ENCODE measurements at places on chromosomes 4 and X.

- DNase-seq: no peak
Observed at GRCh38 chrX:13897566-13897965, 80.7 kb upstream of the GPM6B start.

DNA sequence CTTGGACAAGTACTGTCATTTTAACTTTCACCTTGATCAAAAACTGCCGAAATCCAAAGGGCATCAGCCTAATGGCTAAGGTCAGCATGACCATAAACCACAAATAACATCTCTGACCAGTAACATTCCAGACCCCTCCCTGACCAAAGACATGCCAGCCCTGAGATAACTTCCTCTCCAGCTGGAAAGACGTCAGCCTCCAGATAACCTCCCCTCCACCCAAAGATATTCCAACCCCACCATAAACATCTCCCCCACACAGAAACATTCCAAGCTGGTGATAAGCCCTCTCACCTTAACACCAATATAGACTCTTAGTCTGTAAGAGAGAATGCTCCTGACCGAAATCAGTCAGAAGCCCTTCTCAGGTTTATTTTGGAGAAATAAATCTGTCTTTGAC is 7.4 kb downstream of the PPP1R2C start:
- DNase-seq: no peak

DNA sequence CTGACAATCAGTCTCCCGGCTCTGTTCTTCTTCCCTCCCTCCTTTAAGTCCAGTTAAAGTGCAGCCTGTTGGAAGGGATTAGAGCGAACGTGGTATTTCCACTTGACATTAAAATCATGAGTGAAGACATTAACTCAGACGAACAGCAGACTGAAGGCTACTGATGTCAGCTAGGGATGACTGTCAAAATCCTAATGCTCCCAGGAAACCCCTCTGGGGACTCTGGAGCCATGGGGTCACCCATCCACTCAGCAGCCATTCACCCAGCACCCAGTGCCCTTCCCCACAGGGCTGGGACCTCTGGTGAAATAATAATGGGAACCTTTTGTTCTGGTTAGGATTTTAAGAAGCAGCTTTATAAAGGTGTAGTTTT is 113.9 kb downstream of the DRD5 start:
- DNase-seq: no peak

DNA sequence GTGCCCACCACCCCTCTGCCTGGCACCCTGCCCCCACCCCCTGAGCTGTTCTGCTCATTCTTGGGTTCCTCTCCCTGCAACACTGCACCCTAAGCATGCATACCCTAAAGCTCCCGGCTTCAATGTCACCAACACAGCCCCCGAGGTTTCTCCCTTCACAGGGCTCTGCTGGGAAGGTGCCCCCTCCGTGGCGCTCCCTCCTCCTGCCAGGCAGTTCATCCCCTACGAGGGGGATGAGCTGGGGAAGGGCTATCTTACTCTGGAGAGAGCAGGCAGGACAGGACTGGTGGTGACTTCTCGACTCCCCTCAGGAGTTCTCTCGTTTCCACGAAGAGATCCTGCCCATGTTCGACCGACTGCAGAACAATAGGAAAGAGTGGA is 6.5 kb downstream of the ATP5ME start:
- DNase-seq: no peak

DNA sequence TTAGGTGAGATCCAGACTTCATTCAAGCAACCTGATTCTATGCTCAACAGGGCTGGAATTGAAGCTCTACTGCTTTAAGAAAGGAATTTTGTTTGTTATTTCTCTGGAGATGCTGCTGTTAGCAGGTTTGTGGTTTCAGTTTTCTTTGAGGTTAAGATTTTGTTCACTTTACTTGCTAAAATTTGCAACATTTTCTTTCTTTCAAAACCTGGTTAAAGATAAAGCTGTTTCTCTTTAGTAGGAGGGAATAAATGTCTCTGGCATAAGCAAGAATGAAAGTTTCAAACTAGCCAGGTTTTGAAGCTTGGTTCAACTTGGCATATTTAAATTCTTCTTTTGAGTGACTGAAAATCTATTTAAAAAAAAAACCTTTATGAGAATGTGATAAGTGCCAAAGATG is 660.6 kb upstream of the NR3C2 start:
- no peak for DNase-seq

DNA sequence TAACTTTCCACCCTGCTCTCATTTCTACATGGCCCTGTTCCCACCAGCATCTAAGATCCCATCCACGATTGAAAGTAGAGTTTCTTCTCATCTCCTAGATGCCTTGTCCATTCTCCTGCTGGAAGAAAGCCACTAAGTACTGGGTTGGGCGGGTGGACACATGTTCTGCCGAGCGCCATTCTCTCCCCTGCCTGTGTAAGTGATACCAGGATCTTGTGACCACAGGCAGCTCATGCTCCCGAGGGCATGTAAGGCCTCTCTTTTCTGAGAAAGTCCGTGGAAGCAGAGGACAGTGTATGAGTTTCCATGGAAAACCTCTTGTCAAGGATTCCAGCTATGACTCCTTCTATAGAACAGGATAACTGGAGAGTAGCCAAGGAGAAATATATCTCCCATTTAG is 3.3 kb upstream of the SLC25A4 start:
- DNase-seq: no peak

DNA sequence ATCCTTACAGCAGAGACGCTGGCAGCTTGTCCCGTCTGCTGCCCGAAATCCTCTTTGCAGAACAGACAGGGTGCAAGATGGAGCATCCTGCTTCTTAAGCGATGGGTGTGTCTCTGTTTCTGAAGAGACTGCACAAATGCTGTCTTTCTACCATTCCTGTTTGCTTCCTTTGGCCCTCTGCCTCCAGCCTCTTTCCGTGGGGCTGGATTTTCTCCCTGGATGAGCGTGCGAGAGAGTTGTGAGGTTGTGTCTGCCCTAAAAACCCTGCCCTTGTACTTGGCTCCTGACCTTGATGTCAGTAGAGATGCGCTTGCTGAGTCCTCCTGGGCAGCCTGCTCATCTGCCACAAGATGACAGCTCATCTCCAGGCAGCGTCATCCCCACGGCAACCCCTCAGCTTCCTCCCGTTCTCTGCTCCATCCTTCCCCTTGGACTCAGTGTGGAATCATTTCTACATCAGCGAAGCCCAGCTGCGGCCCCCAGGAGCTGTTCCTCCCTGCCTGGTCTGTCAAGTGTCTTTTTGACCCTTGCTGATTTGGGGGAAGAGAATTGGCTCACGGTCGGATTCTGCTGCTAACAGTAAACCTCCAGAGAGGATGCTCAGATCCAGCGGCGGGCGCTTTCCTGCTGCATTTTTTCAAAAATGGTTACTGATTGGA is 246.2 kb downstream of the ASMT start:
- DNase-seq: no peak

DNA sequence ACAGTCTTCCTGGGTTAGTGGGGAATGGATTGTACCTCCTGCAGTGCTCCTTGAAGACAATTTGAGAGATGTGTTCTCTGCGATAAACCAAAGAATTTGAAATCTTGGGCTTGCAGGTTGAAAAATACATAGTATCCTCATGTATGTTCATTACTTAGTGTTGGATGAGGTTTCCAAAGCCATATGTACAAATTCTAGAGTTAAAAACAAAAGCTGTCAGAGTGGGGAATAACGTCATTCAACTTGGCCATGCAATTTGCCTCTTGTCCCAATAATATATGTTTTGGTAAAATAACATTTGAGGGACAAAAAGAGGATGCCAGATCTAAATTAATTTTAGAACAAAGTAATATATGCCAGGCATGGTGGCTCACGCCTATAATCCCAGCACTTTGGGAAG is 51.3 kb upstream of the CBR4 start:
- DNase-seq: no peak

DNA sequence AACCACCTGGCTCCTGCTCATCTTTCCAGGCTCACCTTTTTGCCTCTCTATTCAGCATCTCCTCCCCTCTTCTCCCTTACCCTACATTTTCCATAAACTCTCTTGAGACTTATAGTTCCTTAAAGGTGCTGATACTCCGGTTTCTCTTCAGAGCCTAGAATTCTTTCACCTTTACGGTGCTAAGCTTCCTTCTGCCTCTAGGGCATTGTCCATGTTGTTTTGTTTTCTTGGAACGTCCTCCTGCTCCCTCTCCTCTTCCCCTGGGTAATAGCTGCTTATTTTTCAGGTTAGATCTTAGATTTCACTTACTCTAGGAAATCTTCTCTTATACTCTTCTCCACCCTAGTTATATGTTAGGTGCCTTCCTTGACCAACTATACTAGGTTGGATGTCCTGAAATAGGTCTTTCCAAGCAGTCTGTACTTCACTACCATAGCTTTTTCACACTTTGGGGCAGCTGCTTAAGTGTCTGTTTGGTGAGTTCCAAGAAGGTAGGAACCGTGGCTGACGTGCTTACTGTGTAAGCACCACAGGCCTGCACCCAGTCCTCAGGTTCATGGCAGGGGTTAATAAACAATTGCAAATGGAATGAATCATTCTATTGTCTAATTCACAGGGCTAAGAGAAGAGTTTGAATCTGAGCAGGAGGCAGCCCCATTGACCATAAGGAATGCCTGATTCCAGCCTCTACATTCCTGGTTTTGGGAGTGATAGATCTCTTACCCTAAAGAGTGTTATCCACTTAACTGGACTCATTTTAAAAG is 227.5 kb downstream of the MGST2 start:
- no peak for DNase-seq

GRCh38 chrX:31260351-31260750 is 188.5 kb upstream of the FTHL17 start:
- DNase-seq: no peak
